Coronary artery (tissue), 2 donors: ENCODE measurements at places on chromosomes 7 and 10.

- no peak for DNase-seq
Measured at GRCh38 chr10:121460733-121461132, 137.5 kb downstream of the FGFR2 start.

- no peak for DNase-seq
Measured at GRCh38 chr7:104895522-104896236, 118.3 kb upstream of the KMT2E start.

- DNase-seq = no peak
Measured at GRCh38 chr10:120735773-120736371, 115.3 kb upstream of the WDR11 start.

GRCh38 chr10:86630079-86630478 lies 24.3 kb upstream of the OPN4 start:
- no peak for DNase-seq

- no peak for DNase-seq
Measured at GRCh38 chr7:50415844-50416364, 34.2 kb downstream of the FIGNL1 start.

- peak; percentile 95 for DNase-seq
Measured at GRCh38 chr7:94004024-94004951, at the start of gene BET1. Gene BET1, minus strand, starts transcription at chr7:94004355. Its CDS starts 139 bp downstream, at chr7:94004216.

DNA sequence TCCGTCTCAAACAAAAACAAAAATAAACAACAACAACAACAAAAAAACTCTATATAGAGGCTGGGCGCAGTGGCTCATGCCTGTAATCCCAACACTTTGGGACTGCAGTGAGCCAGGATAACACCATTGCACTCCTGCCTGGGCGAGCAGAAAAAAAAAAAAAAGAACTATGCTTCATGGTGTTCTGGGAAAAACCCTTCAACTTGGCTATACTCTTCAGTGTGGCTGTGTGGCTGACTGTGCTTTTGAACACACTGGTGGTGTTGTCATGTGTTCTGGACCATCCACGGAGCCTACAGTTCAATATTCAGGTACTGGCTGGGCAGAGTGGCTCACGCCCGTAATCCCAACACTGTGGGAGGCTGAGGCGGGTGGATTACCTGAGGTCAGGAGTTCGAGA lies 26.5 kb downstream of the SNX8 start:
- DNase-seq = no peak

GRCh38 chr7:573933-574381 lies 54.3 kb upstream of the PDGFA start:
- no peak for DNase-seq

GRCh38 chr10:3401491-3401938 lies 228.9 kb upstream of the PITRM1 start:
- DNase-seq = no peak

- no peak for DNase-seq
Measured at GRCh38 chr10:86128360-86128759, 238.2 kb downstream of the GRID1 start.

- DNase-seq = no peak
Measured at GRCh38 chr10:23523251-23523650, 84.4 kb downstream of the OTUD1 start.

DNA sequence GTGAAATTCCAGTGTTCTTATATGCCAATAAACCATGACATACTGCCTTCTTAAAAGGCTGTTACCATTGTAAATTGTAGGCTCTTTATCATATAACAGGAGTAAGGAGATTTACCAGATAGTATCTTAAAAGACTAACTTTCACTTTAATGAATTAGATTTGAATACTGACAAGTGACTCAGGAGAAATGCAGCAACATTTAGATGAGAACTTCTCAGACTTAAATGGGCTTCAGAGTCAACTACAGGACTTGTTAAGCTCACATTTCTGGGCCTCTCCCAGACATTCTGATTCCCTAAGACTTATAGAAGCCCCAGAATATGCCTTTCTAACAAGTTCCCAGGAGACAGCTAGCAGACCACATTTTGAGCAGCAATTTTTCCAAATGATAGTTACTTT lies 466.3 kb downstream of the ARL4A start:
- no peak for DNase-seq

GRCh38 chr10:109966961-109967738 lies 40.6 kb upstream of the ADD3 start:
- DNase-seq = no peak

DNA sequence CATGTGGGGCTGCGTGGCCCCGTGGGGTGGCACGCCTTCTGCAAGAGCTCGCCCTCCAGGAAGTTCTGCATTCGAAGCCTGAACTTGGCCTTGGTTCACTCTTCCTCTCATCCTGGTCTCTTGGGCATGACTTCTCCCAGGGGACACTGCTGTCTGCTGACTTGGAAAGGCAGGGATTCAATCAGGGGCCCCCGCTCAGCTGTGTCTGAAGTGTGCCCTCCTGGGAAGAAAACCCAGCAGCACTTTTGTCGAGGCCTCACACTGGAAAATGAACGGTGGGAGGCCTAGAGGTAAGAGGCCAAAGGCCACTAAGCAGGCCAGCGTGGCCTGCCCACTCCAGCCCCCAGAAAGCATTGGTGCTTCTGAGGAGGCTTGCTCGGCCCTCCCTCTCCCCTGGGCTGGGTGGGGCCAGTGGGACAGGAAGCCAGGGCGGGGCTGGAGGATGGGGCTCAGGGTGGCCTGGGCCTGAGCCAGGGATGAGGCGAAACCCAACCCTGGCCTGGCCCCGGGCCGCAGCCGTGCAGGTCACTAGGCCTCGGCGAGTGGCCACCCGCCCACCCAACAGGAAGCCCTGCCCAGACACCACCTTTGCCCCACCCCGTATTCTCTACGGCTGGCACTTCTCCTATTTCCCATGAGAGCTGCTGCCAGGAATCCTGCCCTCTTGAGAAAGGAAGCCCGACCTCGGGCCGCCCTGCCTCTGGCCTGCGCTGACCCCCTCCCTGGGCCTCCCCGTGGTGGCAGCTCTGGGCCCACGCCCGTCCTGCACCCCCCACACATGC lies 81.1 kb downstream of the ZMIZ1 start:
- DNase-seq = no peak

- DNase-seq = no peak
Measured at GRCh38 chr7:111174510-111174909, 83.6 kb downstream of the LRRN3 start.

DNA sequence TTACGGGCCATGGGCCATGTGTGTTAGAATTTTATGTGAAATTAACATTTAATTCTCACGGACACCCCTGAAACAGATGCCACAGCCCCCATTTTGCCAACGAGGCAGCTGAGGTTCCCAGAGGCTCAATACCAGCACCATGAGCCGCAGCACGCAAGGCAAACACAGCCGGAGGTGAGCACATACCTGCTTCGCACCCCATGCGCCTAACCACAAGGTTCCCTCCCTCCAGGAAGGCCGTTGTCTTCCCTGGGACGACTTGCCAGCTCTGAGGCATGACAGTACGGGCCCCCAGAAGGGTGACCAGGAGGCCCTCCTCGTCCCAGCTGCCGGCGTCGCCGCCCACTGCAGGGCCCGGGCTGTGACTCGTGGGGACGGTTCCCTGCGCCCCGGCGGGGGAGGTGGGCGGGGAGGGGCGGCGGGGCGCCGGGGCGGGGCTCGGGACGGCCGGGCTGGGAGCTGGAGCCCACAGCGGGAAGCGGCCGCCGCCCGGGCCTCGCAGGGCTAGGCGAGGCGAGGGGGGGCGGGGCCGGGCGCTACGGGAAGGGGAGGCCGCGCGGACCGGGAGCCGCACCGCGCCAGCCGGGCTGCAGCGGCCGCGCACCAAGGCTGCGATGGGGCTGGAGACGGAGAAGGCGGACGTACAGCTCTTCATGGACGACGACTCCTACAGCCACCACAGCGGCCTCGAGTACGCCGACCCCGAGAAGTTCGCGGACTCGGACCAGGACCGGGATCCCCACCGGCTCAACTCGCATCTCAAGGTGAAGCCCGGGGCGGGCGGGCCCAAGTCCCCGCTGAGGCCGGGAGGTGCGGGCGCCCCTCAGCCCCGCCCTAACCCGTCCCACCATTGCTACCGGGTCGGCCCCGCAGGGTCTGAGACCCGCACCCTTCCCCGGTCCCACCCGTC lies at the start of gene CAV2:
Gene CAV2 (plus strand): TSS at position 571 of the 910 bp plus-strand sequence. CDS start 44 bp downstream, at position 615.
- DNase-seq = peak; percentile 89

GRCh38 chr7:30310674-30311362 lies 26.4 kb downstream of the ZNRF2 start:
- DNase-seq = no peak

GRCh38 chr7:102021841-102022618 lies 204.6 kb downstream of the CUX1 start:
- DNase-seq = no peak

DNA sequence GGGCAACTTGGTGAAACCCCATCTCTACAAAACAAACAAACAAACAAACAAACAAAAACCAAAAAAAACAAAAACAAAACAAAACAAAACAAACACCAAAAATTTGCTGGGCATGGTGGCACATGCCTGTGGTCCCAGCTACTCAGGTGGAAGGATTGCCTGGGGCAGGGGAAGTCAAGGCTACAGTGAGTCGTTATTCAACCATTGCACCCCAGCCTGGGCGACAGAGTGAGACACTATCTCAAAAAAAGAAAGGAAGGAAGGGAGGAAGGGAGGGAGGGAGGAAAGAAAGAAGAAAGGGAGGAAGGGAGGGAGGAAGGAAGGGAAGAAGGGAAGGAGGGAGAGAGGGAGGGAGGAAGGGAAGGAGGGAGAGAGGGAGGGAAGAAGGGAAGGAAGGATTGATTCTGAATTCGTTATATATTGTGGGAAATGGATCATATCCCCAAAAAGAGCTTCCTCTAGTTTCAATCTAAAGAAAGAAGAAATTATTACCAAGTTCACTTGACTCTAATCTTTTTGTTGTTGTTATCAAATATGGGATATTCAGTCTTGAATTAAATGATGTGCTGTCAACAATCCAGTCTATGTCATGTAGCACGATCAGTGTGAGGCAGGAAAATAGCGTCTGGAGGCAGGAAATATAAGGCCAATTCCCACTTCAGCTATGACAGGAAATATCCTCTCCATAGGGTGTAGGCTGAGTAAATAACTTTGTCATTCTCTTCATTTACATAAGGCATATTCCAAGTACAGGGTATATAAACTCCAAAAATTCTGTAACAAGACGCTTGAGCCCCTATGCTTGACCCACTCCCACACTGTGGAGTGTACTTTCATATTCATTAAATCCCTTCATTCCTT lies 26.2 kb upstream of the TRIM24 start:
- no peak for DNase-seq

DNA sequence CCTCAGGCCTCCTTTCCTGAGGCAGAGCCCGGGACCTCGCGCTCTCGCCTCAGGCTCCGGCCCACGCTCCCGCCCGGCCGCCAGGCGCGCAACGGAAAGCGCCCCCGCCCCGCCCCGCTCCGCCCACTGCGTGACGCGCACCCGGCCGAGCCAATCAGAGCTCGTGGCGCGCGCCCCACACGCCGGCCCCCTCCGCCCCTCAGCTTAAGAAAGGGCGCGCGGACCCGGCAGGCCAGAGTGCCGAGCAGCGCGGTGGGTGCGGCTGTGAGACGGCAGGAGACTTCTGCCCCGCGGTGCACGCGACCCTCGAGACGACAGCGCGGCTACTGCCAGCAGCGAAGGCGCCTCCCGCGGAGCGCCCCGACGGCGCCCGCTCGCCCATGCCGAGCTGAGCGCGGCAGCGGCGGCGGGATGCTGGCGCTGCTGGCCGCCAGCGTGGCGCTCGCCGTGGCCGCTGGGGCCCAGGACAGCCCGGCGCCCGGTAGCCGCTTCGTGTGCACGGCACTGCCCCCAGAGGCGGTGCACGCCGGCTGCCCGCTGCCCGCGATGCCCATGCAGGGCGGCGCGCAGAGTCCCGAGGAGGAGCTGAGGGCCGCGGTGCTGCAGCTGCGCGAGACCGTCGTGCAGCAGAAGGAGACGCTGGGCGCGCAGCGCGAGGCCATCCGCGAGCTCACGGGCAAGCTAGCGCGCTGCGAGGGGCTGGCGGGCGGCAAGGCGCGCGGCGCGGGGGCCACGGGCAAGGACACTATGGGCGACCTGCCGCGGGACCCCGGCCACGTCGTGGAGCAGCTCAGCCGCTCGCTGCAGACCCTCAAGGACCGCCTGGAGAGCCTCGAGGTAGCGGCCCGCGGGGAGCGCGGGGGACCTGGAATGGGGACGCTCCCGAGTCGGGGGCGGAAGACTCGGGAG lies at the start of gene NPTX2:
Gene NPTX2 (plus strand): TSS at position 235 of the 909 bp plus-strand sequence. CDS start 177 bp downstream, at position 412.
- DNase-seq = no peak

- DNase-seq = no peak
Measured at GRCh38 chr10:13883636-13884444, 297.1 kb downstream of the PRPF18 start.

DNA sequence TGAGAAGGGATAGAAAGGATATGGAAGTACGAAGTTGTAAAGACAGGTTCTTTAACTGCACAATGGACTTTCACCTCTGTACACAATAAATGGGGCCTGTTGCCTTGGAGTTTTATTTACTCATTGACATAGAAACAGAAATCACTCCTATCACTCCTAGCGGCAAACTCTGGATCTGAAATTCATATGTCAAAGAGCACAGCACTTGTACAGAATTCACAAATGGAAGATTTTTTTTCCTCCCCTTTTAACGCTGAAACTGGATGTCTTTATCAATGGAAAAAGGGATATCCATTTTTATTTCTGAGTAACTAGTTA lies 18.2 kb downstream of the NT5C3A start:
- no peak for DNase-seq

DNA sequence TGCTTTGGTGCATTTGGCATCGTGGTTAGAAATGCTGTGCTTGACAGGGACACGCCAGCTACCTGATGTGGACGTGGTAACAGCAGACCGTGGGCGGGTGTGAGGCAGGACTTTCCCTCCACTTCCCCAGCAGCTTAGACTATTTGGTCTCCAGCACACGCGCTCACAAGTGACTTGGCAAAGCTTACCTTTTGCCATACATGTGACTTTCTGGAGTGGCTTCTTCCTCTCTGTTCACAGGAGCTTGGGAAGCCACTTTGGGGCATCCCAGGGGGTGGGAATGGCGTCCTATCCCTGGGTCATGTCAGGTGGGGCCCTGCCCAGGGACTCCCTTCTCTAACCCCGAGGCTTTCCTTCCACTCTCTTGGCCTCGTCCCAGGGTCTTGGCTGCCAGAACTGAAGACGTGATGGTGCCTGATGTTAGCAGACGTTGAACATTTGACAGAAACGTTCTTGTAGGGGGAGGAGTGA lies 228.7 kb upstream of the KLF6 start:
- no peak for DNase-seq

- no peak for DNase-seq
Measured at GRCh38 chr7:22296916-22297315, 60.0 kb downstream of the RAPGEF5 start.

DNA sequence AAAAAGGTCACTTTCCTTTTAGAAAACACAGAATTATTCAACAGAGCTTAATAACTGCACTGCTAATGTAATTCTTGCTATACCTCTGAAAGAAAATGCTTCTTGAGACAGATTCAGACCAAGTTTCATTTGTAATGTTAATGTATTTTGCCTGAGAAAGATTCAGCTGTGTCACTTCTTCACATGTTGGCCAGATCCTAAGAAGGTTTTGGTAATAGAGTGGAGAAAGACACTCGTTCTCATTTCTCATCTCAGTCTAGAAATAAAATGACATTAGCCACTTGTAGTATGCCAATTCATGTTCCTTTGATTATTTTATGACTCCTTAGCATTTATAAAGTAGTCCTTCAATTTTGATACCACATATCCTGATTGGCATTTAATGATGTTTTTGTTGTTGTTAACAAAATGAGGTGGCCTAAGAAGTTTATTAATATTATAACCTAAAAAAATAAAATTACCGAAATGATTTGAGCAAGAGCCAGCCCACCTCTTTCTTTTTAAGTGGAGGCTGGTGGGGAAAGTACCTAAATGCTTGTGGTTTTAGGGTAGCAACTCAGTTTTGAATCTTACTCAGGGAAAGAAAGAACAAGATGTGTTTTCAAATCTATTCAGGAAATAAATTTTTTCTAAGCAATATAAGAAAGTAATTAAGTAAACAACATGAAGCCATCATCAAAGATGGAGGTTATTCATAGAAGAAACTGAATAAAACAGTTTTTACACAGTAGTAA lies 16.4 kb upstream of the ELAPOR2 start:
- DNase-seq = no peak

GRCh38 chr7:69078997-69079769 lies 519.1 kb upstream of the AUTS2 start:
- no peak for DNase-seq
